Astrocyte (in vitro differentiated cells and primary cell): ENCODE measurements at places on chromosomes 12 and 14. TPM values are rescaled to one million over a fixed set of nuclear protein-coding genes. Genes with fewer than 3 reads are reported as not detected.
A peak's percentile ranks its signal among the peaks of the same experiment; 100 is the strongest.

The EEA1 gene
- 27.5 and 36.5 TPM in 2 replicates for total RNA-seq

The C12orf60 gene
- total RNA-seq: 1.7 and 2.0 TPM in 2 replicates

The PAN2 gene
- 10.1 and 15.4 TPM in 2 replicates for total RNA-seq

The NTS gene
- 1.2 and 1.5 TPM in 2 replicates for total RNA-seq

The MFAP5 gene
- total RNA-seq: 86.4 and 105 TPM in 2 replicates

The PRR4 gene
- 1.1 and 2.2 TPM in 2 replicates for total RNA-seq

DNA sequence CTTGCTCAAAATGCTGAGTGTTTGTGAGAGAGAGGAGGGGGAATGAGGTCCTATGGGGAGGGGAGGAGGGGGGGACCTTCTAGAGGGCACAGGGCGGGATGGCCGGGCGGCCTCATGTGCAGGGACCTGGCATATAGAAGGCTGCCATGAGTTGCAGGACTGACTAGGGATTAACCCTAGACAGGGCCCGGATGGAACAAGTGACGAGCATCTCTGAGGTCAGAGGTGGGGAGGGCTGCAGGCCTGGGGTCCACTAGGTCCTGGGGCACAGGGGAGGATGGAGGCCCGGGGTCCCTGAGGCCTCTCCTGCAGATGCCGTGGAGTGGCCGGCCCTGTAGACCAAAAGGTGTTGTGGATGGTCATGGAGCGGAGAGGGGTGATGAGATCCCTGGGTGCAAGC, 104.0 kb upstream of the EIF5 start:
- H3K4me1 ChIP-seq: no peaks in the 10 kb centered on the region
- peaks cover 18% of the 10 kb centered on the region for H3K27me3 ChIP-seq
- H3K4me3 ChIP-seq: no peak overlapping the region
- no peak overlapping the region for H3K27ac ChIP-seq

GRCh38 chr14:33120966-33121365, 182.3 kb downstream of the NPAS3 start:
- H3K27me3 ChIP-seq: no peaks in the 10 kb centered on the region
- H3K27ac ChIP-seq: no peak overlapping the region
- H3K4me3 ChIP-seq: no peak overlapping the region
- H3K36me3 ChIP-seq: no peaks in the 10 kb centered on the region

DNA sequence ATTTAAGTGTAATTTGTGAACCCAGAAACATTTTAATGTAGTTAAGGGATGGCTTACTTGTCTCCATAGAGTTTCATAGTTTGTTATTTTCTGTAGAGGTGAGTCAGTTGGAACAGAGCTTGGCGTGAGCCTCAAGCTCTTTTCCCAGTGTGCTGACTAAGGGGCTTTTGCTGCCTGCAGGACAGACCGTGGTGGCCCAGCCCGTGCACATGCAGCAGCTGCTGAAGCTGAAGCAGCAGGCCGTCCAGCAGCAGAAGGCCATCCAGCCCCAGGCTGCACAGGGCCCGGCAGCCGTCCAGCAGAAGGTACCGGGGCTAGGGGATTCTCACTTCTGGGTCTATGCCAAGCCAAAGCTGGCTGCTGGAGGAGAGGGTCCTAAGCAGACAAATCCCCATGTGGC, 76.9 kb downstream of the DDX51 start:
- H3K27ac ChIP-seq: no peak overlapping the region
- H3K4me3 ChIP-seq: no peak overlapping the region
- H3K27me3 ChIP-seq: no peaks in the 10 kb centered on the region
- no peak for DNase-seq
- peaks cover 27% of the 10 kb centered on the region for H3K36me3 ChIP-seq

- H3K4me3 ChIP-seq: no peak overlapping the region
- H3K27ac ChIP-seq: no peak overlapping the region
- DNase-seq: no peak
- no peaks in the 10 kb centered on the region for H3K4me1 ChIP-seq
Observed at GRCh38 chr12:123958462-123958861, 14.2 kb downstream of the CCDC92 start.

- peaks cover 20% of the 10 kb centered on the region for H3K4me1 ChIP-seq
- DNase-seq: peak; percentile 39
- H3K27ac ChIP-seq: peak overlapping the region; percentile 67
- H3K27me3 ChIP-seq: no peaks in the 10 kb centered on the region
Observed at GRCh38 chr12:5807514-5808219, 137.4 kb downstream of the ANO2 start.

DNA sequence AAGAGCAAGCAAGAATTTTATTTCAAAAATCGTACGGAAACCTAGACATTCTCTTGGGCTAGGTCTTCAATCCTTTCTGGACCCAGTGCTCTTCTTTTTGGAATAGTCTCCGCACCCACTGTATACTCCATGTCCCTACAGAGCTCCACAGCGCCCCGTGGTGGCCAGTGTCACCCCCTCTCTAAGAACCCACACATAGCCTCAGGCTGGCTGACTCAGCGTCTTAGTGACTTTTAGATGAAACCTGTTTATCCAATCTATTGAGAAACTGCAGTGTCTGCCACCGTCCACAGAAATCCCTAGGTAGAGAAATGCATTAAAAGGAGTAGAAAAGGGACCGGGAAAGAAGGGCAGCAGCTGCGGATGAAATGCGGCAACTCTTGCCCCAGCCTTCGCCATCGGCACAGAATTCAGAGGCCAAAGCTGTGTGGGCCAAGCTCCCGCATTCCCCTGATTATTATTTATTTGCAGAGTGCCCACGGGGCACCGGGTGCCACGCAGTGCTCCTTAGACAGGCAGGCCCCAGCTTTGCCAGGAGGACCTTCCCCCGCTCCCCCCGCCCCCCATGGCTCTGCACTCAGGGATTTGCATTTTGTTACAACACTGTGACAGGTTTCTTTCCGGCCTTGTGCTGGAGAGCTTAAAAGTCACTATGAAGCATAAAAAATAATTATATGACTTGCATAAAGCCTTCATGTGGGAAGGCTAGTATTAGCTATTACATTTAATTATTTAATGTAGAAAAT, 170.1 kb upstream of the FKBP4 start:
- H3K36me3 ChIP-seq: no peaks in the 10 kb centered on the region
- no peak overlapping the region for H3K4me3 ChIP-seq
- H3K27ac ChIP-seq: no peak overlapping the region
- no peaks in the 10 kb centered on the region for H3K27me3 ChIP-seq
- DNase-seq: peak; percentile 3

GRCh38 chr12:89370421-89370831, 18.1 kb upstream of the DUSP6 start:
- peaks cover 34% of the 10 kb centered on the region for H3K4me1 ChIP-seq
- H3K27ac ChIP-seq: peak overlapping the region; percentile 50
- H3K4me3 ChIP-seq: no peak overlapping the region
- DNase-seq: no peak

- no peak for DNase-seq
- H3K27ac ChIP-seq: no peak overlapping the region
- H3K36me3 ChIP-seq: no peaks in the 10 kb centered on the region
- H3K27me3 ChIP-seq: peaks cover 7% of the 10 kb centered on the region
Observed at GRCh38 chr12:7793211-7793610, 4.0 kb downstream of the NANOG start.
